Tongue (tissue), 3 donors: ENCODE measurements at places on chromosomes 6 and 20.

DNA sequence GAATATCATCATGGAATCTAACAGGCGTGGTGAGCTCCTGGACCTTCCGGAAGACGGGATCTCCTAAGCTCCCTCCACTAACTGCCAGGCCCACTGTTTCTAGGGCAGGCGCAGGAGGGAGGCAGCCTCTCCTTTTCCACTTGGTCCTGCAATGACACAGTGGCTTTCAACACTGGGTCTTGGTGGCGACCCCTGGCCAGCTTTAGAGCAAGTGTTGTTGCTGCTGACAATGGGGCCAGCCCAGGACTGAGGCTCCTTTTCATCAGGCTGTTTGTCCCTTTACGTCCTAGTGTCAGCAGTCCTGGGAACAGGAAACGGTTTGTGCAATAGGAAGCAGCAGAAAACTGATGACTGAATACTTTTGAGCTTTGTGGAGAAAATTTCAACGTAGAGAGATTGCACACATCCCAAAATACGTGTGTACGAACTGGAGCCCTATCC is 9.7 kb upstream of the QKI start:
- no peak for DNase-seq

GRCh38 chr6:10972196-10972595 is 71.9 kb downstream of the ELOVL2 start:
- DNase-seq, result no peak

- DNase-seq, result no peak
Observed at GRCh38 chr20:50343490-50344179, 153.0 kb downstream of the CEBPB start.

GRCh38 chr20:51163996-51164600 is 141.2 kb upstream of the KCNG1 start:
- DNase-seq, result no peak

- DNase-seq, result no peak
Observed at GRCh38 chr20:24337069-24337468, 132.4 kb upstream of the SYNDIG1 start.

GRCh38 chr20:57114290-57115005 is 152.0 kb downstream of the BMP7 start:
- no peak for DNase-seq

- no peak for DNase-seq
Observed at GRCh38 chr6:31842053-31842452, 14.5 kb downstream of the HSPA1B start.

DNA sequence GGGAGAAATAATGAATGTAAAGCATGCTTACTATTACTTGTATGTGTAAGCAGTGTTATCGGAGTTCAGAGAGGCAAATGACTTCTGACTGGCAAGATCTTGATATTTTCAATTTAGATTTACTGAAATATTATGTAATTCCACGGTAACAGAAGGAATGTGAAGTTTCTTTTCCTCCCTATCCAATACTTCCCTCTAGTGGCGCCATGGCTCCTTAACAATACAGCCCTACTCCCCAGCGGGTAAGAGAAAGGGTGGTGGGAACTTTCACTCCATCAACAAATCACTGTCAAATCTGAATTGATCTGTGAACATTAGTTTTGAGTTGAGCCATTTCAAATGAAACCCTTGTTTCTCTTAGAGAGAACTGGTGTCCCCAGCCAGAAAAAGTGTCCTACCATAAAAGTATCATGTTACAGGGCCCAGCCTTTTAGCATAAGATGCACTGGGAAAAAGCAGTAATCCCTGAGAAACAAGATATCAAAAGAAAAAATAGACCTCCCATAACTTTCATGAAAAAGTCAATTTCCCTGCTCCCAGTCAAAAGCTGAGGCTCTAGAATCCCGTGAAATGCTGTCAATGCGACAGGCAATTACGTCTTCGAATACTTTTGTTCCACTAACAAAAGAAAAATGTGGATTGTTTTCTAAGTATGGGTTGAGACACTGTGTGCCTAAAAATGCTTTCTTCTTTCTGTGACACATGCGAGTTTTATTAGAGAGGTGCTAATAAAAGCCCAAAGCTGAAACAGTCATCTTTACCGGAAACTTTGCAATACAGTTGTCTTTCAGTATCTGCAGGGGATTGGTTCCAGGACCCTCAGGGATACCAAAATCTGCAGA is 12.9 kb downstream of the COX7A2 start:
- DNase-seq, result peak; percentile 44

DNA sequence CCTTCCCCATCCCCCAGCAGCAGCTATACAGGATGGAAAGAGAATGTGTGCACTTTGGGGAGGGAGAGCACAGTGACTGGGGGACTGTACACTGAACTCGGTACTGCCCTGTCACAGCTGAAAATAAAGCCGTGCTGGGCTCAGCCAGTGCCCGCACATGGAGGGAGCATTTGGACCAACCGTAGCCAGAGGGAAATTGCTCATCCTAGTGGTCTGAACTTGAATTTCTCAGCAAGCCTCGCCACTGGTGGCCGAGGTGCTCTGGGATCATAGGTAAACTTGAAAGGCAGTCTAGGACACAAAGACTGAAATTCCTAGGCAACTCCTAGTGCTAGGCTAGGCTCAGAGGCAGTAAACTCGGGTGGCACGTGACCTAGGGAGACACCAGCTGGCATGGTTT is 61.0 kb downstream of the DZANK1 start:
- DNase-seq, result no peak

DNA sequence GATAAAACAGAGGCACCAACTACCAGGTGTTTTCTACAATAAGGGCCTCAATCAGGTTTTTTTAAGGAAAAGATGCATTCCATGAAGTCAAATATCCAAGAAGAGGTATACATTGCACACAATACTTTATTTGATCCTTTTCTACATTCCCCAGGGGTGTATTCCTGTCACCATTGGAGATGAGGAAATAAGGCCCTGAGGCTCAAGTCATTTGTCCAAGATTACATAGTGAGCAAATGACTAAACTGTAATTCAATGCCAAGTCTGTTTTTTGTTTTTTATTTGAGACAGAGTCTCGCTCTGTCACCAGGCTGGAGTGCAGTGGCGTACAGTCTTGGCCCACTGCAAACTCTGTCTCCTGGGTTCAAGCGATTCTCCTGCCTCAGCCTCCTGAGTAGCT is 69.2 kb upstream of the CDYL start:
- no peak for DNase-seq

DNA sequence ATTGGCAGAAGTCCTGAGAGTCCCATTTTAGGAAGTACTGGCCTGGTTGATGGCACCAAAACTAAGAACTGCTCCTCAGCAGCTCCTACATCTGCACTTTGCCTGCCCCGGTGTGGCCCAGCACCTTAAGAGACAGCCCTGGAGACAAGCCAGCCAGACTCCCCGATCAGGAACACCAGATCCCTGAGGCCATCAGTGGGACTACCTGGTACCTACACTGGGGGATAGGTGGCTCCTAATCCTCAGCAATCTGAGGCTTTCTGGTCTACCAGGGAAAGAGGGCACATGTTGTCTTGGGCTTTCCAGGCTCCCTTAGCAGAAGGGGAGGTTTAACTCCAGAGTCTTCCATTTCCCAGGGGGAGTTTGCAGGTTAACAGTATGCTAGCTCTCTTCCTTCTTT is at the start of gene WFDC6:
TSS of gene WFDC6 (minus strand) at position 101 of the 400 bp plus-strand sequence. CDS start at position 26, 75 bp downstream.
- DNase-seq, result no peak

DNA sequence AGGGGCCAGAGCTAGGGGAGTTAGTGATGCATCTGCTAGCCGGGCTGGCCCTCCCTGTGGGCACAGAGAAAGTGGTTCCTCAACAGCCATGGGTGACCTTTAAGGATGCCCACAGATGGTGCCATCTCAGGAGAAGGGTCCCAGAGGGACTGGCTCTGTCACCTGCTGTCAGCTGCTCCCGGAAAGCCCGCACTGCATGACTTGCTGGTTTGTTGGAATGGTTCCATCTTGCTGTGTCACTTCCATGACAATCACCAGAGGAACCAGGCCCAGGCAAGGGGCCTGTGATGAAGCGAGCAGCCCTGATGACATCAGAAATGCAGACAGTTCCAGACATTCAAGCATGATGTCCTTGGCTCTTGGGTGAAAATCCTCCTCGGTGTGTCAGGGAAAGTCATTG is 125.2 kb downstream of the PHACTR3 start:
- no peak for DNase-seq

DNA sequence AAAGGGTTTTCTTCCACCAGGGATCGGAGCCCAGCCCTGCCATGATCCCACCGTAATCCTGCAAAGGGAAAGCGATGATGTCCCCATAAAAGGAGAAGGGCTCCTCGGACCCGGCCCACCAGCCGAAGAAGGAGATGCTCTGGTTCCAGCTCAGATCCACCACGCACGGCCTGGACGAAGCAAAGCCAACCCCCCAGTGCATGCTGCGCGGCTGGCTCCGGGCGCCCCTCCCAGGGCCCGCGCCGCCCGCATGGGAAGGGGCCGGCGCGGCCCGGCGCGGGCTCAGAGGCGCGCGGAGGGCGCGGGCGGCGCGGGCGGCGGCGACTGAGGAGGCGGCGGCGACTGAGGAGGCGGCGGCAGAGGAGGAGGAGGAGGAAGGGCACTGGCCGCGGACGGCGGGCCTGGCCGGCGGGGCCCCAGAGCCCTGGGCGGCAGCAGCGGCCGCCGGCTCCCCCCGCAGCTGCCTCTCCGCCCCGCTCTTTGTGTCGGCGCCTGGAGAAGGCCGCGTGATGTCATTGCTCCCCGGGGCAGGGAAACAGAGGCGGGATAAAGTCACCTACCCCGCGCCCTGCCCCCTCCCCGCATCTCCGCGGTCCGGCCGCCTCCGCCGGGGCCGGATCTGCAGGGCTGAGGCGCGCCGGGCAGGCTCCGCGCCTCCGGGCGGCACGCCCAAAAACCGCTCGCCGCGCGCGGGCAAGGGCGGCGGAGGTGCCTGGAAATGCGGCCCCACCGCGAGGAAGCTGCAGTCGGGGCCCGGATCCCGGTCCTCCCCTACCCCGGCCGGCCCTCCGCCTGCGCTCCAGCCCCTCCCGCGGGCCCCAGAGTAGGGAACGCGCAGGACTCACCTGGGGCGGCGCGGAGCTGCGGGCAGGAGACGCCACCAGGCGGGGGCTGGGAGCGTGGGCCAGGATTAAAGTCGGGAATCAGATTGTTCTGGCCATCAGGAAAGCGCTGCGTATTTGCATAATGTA is at the start of gene FAXC:
TSS of gene FAXC (minus strand) at position 504 of the 971 bp plus-strand sequence. CDS start at position 202, 302 bp downstream.
- peak; percentile 68 for DNase-seq

GRCh38 chr6:168211681-168212080 is 107.9 kb downstream of the DACT2 start:
- no peak for DNase-seq

- DNase-seq, result no peak
Observed at GRCh38 chr6:158150701-158151100, 17.4 kb downstream of the SERAC1 start.

DNA sequence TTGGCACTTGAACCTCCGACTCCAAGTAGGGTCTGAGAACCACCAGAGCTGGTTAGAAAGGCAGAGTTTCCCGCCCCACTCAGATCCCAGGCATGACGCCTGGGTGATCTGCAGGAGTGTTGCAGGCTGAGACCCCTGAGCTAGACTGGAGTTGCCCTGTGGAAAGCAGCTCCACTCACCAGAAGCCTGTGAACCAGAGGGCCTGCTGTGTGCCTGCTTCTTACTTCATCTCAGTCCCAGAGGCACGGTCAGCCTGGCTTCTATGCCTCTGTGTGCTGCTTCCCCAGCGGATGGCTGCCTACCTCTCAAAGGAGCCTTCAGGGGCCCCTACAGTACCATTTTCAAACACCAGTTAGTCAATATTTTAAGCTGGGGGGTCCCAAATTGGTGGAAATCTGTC is 15.6 kb upstream of the CCN6 start:
- DNase-seq, result no peak

DNA sequence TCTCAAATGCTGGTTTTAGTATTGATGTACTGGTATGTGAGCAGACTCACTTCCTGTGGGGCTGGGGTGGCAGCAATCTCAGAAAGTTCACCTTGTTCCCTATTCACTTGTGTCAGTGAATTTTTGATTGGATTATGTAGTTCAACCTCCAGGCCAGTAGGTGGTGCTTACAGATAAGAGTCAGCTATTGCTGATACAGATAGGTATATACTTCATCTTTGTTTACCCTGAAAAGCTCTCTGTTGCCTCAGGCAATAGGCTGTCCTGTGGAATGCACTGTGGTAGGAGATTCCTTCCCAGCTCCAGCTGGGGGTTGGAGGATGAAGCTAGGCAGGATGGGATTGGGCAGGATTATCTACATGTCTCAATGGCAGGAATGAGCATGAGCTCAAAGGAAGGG is 851.2 kb upstream of the EYS start:
- DNase-seq, result no peak

DNA sequence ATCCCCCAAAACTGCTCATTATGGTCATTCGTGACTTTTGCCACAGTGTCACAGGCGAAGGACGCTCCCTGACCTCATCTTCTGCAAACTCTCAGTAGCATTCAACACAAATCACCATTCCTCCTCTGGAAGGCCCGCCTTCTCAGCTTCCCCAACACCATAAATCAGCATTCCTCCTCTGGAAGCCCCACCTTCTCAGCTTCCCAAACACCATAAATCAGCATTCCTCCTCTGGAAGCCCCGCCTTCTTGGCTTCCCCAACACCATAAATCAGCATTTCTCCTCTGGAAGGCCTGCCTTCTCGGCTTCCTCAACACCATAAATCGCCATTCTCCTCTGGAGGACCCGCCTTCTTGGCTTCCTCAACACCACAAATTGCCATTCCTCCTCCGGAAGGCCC is 288.0 kb upstream of the AGPAT4 start:
- no peak for DNase-seq

DNA sequence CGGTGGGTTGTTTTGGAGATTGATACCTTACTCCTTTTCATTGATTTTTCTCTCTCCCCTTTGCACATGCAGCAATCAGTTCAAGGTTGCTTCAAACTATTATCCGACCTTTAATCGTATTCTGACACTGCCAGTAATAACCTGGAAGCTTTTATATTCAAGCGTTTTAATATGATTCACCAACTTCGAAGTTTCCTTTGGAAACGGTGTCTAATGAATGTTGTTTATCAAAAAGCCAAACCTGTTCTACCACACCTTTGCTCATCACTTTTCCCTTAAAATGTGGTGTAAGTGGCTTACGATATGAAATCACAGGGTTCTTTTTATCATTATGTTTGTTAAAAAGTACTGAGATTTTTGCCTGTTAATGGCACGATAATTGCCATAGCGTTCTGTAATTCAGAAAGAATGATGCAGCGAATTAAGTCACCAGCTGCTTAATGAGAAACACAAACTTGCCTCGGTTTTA is 660 bp downstream of the STXBP5 start:
- DNase-seq, result peak; percentile 20

DNA sequence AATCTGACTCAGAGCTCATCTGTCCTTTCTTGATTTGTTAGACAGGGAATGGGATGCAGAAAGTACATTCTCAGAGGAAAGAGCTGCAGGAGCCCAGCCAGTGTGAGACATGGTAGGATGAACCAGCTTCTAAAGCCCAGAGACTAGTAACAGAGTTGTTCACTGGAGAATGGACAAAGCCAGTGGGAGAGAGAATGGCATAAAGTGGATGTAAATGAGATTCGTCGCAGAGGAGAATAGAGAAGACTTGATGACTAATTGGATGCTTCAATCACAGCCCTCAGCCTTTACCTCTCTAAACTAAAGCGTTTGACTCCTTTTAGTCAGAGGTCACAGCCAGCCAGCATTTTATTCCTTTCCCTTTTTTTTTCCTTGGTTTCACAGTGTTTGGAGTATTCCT is 25.5 kb upstream of the L3MBTL3 start:
- no peak for DNase-seq

DNA sequence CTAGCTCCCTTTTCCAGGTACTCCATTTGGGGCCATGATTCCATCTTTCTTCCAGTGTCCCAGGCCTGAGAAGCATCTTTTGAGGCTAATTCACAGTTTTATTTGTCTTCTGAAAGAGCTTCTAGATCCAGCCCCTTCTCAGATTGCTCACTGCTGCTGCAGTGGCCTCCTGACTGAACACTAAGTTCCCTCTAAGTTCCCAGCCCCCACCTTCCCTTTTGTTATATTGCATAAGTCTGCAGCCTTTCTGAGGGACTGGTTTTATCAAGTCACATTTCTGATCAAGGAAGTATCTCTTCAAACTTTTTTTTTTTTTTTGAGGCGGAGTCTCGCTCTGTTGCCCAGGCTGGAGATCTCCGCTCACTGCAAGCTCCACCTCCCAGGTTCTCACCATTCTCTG is 10.7 kb downstream of the MAPRE1 start:
- DNase-seq, result no peak
